ENCODE measurements at places on chromosomes 6 and 20.

GRCh38 chr6:64013011-64013410, 377.4 kb downstream of the PHF3 start:
- DNase-seq = no peak

DNA sequence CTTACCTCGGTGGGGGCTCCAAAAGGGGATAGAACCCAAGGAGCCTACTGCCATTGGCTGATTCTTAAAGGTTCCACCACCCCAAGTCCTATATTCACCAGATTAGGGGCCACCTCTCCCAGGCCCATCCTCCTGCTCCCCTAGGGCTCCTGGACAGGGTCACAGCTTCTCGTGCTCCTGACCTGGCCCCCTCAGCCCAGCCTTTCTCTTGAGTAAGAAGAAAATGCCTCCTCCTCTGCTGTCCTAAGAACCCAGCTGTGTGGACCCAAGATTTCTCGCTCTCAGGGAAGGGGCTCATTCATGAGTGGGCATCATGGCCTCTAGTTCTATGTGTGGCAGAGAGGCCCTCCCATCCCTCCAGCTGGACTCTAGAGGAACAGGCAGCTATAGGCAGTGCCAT, 16.6 kb downstream of the HLA-DPB1 start:
- no peak for DNase-seq

DNA sequence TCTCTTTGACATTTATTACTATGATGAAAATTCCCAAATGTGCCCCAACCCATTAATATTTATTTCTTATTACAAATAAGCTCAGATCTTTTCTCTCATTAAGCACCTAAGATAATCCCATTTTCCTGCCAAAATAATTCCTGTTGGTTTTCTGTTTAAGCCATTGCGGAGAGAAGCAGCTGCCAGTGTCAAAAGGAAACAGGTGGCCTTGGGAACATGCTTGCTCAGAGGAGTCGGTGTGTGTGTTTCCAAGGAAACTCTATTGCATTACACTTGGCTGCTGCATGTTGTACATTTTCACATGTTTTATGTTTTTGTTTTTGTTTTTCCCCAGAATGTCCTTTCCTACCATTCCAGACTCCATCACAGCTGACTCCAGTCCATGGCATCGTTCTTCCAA, 56.4 kb downstream of the CD24 start:
- no peak for DNase-seq

DNA sequence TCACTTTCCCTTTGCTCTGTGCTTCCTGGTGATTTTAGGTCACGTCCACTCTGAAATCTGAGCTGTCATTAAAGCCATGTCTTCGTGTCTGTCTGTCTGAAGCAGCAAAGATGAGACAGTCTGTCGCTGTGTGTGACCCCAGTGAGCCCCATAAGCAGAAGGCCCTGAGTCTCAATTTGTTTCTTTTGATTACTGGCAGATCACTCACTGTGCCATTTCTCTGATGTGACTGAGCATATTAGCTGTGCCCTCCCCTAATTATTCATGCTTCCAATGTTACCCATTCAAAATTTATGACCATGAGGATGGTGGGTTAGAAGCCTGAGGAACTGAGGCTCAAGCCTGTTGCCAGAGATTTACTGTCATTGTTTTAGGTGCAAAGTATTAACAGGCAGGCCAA, 117.6 kb downstream of the PLCB1 start:
- no peak for DNase-seq

GRCh38 chr20:17843246-17844132, 125.1 kb downstream of the SNX5 start:
- no peak for DNase-seq

GRCh38 chr20:51760905-51761546, 7.2 kb downstream of the ATP9A start:
- DNase-seq = no peak
